ENCODE measurements at places on chromosomes 1 and 21.

DNA sequence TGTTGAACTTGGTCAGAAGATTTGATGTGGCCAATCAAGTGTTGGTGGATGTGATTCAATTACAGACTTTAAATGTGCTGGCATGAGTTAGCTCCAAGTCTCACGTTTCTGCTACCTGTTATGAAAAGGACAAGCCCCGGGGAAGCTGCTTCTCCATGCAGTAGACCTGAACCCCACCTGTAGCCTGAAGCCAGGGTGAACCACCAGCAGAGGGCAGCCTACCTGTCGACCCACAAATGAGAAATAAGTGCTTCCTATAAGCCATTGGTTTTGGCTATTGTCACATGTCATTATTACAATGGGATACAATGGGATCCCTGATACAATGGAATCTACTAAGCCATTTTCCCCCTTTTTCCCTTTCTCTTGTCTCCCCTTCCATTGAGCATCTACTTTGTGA is 230.2 kb downstream of the PRDM2 start:
- no peak for DNase-seq

- peak; percentile 13 for DNase-seq
These were observed 716 bp downstream of the CTBS start for GRCh38 chr1:84573481-84573966.

DNA sequence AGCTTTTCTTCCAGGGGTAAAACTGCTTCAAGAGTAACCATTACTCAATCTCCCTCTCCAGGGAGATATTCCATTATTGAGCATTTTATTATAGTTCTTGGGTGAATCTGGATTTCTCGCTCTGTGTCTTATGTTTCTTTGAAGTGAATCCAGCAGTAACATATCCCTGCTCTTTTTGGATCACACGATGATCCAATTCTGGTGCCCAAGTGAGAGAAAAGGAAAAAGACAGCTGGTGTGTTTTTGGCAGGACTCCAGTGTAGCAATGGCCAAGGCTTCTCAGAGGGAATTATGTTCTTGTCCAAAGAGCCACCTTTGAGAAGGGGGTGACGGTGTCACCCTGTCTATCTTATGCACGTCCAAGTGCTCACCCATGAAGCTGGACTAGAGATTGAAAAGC is 140.3 kb upstream of the ERRFI1 start:
- no peak for DNase-seq

DNA sequence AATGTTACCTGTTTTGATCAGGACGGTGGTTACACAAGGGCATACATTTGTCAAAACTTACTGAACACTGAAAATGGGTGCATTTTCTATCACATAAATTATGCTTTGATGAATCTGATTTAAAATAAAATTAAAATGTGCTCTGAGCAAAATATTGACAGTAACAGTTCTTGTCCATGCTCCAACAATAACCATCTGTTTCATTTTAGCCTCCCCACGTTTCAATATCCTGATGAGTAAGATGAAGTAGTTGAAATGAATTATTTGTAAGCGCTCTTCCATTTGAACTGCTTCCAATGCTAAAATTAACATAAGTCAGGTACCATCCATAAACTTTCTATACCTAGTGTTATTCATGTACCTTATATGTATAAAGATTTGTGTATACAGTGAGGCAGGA is 365.4 kb downstream of the LTN1 start:
- no peak for DNase-seq

DNA sequence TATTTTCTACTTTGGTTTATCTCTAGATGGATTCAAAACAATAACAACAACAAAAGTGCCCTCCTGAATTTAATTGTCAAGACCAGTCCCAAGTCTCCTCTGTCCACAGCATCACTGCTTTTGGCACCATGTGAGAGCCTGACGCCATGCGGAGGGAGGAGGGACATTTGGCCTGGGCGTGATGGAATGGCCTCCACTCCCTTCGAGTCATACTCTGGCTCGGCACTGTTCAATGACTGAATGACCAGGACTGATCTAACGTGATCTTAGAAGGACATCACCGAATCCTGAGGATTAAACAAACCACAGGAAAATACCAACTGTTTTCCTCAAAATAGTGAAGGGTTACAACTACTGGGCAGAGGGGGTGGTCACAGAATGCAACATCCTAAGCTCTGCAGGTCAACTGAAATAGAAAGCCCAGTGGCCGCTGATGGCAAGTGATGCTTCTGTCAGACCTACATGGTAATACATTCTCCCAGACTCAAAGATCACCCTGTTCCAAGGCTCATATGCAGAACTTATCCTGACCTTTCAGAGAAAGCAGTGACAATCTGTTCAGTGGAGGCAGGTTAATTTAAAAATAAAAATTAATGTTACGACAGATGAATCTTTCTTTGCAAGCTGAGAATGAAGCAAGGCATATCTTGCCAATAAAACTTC is 19.1 kb downstream of the SRSF4 start:
- DNase-seq = no peak

GRCh38 chr1:159783724-159784123 is 3.0 kb downstream of the DUSP23 start:
- no peak for DNase-seq

- no peak for DNase-seq
These were observed 60.1 kb downstream of the AGPAT3 start for GRCh38 chr21:43925096-43925481.

Data from globus pallidus (tissue), 1 donor.